Activated CD8-positive, alpha-beta T cell treated with anti-CD3 and anti-CD28 coated beads, Interleukin-2, amount 10 ng/mL, durations not matched to agents 7 days and 5 days (primary cell): ENCODE measurements at places on chromosomes 7 and 10. TPM values are rescaled to one million over a fixed set of nuclear protein-coding genes. Genes with fewer than 3 reads are reported as not detected.
A peak's percentile ranks its signal among the peaks of the same experiment; 100 is the strongest.

GRCh38 chr10:4215963-4216575 is 431.1 kb upstream of the KLF6 start:
- DNase-seq = no peak

DNA sequence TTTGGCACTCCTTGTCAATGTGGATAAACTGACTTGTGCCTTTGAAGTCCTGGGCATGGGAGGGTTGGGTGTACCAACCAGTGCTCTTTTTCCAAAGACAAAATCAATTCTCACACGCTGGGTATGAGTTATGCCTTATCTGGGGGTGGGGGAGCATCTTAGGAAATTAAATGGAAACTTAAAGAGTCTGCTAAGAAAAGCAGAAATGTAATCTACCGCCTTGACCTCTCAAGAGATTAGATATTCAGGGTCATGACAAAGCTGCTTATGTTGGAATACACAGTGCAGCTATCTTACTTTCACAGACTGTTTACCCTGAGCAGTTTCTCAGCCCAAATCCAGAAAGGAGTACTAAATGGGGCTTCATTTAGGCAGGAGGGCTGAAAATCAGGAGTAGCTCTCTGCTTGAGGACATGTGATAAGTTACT is 2.6 kb downstream of the MEST start:
- no peak for DNase-seq

DNA sequence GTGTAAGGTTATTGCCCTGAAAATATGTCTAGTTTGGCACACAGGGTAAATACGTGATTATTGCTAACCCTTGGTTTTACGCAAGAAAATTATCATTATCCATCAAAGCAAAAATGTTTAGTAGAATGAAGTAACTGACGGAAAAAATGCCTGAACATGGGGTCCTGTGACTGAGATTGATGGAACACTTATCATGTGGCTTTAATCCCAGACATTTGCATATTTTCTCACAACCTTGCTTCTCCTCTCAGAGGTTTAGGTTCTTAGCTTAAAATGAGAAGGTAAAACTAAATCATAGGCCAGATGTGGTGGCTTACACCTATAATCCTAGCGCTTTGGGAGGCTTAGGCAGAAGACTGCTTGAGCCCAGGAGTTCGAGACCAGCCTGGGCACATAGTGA is 1010.7 kb downstream of the LRMDA start:
- DNase-seq = no peak

GRCh38 chr7:27994639-27995038 is 186.0 kb downstream of the JAZF1 start:
- DNase-seq = no peak

GRCh38 chr10:73501651-73502050 is 5.8 kb upstream of the PPP3CB start:
- DNase-seq = no peak

GRCh38 chr7:131015657-131015958 is 281.6 kb upstream of the KLF14 start:
- no peak for DNase-seq

DNA sequence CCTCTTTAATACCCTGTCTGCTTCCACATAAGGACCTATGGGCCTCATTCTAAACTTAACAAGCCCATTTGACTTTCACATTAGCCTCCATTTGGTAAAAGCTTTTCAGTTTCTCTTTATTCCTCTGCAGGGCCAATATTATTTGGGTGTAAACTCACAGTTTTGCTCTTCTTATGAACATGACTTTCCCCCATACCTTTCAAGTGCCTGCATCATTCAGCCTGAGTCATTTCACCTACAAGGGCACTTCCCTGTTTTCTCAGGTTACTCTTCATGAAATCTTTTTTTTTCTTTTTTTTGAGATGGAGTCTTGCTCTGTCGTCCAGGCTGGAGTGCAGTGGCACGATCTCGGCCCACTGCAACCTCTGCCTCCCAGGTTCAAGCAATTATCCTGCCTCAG is 1258.1 kb upstream of the CELF2 start:
- no peak for DNase-seq

- no peak for DNase-seq
Measured at GRCh38 chr7:107277331-107277730, 108.5 kb downstream of the HBP1 start.

GRCh38 chr7:11182736-11183135 is 209.1 kb downstream of the PHF14 start:
- no peak for DNase-seq

DNA sequence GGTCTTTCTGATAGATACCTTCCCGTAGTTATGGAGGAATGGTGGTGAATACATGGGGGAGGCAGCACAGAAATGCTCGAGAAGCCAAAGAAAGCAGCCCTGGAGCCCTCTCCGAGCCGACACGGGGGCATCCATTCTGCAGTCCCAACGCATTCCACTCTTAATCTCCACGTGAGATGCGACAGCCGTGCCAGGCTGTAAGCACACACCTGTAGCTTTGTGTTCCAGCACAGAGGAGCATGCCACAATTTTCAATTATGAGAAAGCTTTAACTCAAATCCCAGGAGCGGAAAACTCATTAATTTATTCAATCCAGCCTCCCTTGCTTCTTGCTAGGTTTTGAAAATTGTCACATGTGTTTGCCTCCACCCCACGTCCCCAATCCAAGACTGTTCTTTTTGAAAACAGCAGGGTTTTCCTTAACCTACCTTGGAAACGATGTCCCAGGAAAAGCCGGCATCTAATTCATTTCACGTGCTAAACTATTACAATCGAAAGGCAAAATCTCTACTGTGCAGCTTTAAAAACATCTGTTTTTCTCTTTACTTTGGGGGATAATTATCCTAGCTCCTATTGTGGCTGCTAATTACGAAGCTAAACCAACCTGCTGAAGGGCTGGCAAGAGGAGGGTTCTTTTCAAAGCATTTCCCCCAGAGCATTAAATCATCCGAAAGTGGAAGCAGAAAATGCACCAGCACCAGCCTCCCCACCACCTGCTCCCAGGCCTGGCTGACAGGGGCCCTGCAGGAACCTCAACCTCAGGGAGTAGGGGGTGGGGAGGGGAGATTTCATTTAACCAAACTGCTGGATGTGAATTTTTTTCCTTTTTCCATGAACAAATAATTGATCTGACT is 56.0 kb upstream of the CHST15 start:
- DNase-seq = no peak

DNA sequence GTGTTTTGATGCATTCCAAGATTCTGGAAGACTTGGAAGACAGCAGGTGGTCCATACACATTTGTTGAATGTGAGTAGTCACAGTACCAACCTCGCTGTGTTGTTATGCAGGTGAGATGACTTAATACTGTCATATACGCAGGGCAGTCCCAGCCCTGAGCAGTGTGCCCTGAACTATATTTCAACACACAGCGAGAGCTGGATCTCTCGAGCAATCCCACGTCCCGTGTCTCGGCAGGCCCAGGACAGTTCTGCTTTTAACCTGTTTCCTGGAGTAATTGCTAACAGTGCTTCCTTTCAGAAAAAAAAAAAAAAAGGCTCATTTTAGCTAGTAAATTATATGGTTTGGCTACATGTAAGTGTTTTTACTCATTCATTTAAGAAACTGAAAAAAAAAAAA is 179.7 kb downstream of the PRKCQ start:
- no peak for DNase-seq

DNA sequence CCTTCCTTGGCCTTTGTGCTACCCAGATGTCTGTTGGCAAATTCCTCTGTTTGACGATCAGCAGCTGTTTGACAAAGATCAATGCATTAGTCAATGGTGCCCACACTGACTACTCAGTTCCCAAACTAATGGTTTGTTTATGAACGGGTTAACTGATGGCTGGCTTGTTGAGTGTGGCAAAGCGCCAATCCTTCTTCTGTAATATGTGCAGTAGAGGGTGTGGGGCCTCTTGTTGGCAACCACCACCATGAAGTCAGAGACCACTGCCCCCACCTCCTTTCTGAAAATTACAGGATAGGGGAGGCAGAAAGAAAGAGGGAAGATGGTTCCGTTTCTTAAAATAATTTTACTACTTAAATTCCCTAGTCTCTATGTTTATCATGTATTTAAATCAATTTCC is 2.6 kb upstream of the PLCE1 start:
- no peak for DNase-seq

GRCh38 chr10:98956576-98957260 is 278.9 kb downstream of the HPSE2 start:
- DNase-seq = no peak

DNA sequence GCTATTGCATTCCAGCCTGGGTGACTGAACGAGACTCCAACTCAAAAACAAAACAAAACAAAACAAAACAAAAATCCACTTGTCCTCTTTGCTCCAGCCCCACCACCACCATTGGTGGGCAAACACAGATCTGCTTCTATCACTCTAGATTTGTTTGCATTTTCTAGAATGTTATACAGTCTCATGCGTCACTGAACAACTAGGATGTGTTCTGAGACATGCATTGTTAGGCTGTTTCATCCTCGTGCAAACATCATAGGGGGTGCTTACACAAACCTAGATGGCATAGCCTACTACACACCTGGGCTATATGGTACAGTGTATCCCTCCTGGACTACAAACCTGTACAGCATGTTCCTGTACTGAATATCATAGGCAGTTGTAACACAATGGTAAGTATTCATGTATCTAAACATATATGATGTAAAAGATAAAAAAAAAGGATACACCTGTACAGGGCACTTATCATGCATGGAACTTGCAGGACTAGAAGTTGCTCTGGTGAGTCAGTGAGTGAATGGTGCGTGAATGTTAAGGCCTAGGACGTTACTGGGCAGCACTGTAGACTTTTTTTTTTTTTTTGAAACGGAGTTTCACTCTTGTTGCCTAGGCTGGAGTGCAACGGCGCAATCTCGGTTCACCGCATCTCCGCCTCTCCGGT is 45.3 kb downstream of the BTBD16 start:
- no peak for DNase-seq

GRCh38 chr7:157139810-157140510 is 1.2 kb downstream of the UBE3C start:
- DNase-seq = peak; percentile 49

- DNase-seq = no peak
Measured at GRCh38 chr7:2903682-2904162, 59.6 kb upstream of the GNA12 start.

DNA sequence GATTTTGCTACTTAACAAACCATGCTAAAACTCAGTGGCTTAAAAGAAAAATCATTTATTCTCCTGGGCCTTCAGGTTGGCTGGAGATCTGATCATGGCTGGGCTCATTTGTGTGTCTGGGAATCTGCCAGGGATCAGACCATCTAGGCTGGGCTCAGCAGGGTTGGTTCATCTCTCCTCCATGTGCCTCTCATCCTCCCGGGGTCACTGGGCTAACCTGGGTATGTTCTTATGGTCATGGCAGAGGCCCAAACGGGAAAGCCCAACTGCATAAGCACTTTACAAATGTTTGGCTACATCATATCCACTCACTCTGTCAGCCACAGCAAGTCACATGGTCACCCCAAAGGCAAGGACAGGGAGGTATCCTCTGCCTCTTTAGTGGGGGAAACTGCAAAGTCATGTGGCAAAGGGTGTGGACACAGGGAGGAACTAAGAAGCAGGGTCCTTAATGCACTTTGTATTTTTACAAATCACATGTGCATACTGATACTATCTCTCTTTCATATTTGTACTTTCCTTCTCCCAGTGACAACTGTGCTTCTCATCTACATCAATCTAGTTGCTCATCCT is 231.4 kb downstream of the BUB3 start:
- no peak for DNase-seq

- no peak for DNase-seq
Measured at GRCh38 chr10:61406242-61406641, 46.9 kb downstream of the TMEM26 start.

- DNase-seq = no peak
Measured at GRCh38 chr10:104072786-104073185, 12.9 kb downstream of the COL17A1 start.

ASAH2B gene
- total RNA-seq = 1.5 TPM

PARP12 gene
- 96.9 TPM for total RNA-seq

OR2A7 gene
- total RNA-seq = 1.6 TPM

UTF1 gene
- total RNA-seq = not detected

IL15RA gene
- 18.1 TPM for total RNA-seq

NPFFR1 gene
- total RNA-seq = not detected
